SK-N-MC (cell line): ENCODE measurements at places on chromosomes 1 and 21.

DNA sequence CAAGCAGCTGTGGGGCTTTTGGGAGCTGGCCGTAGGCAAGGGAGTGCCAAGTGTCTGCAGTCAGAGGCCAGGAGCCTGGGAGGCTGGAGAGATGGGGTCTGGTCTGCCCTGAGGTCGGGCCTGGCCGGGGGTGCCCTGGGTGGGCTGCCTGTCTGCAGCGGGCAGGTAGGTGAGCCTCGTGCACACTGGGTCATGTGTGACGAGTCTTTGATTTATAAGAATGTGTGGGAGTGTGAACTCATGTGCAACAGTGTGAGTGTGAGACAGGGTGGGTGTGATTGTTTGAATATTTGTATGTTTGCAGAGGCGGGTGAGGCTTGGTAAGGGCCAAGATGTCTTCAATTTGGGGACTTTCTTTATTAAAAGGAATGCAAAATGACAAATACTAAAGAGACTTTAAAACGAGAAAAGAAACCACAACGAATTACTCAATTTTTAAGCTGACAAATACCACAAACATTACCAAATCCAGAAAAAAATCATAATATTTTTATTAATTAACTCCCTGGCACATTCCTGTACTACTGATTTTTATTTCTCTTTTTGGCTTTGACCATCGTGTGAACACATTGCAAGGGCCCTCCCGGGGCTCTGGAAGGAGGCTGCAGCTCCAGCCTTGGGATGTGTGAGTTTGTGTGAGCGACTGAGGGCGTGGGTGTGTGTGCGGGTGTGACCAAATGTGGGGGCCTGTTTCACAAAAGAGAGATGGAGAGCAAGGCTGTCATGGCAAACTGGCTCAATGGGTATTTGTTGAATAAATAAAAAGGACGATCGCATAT lies 110.3 kb upstream of the WNT4 start:
- DNase-seq, result no peak

DNA sequence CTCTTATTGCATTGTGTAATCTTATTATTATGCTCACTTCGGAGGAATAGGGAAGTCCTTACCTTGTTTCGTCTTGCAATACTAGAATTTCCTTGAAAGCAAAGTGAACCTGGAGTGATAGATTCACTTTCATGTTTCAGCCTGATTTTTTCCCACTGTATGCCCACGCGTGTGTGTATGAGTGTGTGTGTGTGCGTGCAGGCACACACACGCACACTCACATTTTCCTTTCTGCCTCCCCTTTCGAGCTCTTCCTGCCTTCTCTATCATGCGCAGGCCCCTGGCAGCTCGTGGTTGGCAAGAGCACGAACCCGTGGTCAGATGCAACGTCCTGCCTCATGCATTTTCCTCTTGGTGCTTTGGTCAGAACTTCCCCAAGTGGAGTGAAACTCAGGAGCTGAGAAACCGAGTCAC lies at the start of gene GCSAML:
TSS of gene GCSAML (plus strand) at position 366 of the 414 bp plus-strand sequence. CDS start 58 bp downstream, outside the sequence.
- no peak for DNase-seq

DNA sequence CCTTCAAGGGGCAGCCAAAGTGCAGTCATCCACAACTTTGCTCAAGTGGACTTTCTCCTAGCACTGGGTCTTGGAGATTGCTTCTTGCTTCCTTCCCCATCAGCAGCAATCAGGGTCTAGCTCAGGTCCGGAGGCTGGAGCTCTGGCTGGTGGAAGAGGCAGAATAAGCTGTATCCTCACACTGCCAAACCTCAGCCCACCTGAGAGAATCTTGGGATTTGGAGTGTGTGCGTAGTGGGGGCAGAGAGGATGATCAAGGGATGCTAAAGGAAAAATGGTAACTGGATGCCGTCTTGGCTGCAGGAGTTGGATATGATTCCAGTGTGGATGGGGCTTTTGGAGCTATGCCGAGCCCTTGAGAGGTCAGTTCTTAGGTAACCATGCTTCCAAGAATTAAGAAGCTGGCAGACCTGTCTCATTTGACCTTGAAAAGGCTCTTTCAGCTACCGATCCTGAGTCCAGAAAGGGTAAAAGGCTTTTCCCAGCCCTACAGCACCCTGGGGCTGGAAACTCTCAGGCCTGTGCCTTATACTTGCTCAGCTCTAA lies 4.5 kb upstream of the NFASC start:
- no peak for DNase-seq

DNA sequence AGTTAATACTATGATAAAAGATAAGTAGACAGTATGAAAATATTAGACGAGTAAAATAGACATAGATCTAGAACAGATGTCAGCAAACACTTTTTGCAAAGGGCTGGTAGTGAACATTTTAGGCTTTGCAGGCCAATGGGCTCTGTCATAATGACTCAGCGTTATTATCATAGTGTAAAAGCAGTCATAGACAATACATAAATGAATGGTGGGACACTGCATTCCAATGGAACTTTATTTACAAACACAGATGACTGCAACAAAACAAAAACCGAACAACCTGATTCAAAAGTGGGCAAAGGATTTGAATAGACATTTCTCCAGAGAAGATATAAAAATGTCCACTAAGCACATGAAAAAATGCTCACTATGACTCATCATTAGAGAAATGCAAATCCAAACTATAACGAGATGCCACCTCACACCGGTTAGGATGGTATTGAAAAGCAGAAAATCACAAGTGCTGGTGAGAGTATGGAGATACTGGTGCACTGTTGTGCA lies 7.3 kb downstream of the GSTM5 start:
- no peak for DNase-seq

DNA sequence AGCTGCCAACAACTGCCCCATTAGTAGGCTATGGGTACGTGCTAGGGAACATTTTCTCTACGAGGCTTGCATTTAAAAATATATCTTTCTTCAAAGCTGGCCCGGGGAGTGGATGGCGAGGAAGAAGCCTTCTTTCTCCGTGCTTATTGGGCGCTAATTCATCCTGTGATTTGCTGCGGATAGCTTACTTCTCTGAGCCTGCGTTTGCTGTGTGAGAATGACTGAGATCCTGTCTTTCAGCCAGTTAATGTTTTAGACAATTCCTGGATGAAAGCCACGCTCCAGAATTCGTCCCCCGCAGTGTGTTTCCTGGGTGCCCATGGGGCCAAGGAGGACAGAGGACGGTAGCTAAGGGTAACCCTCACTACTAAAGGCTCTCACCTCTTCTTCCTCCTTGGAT lies 57.8 kb upstream of the TARBP1 start:
- no peak for DNase-seq

GRCh38 chr1:162178432-162178831 lies 108.9 kb downstream of the NOS1AP start:
- no peak for DNase-seq

GRCh38 chr1:161072751-161073449 lies 3.2 kb upstream of the ARHGAP30 start:
- DNase-seq, result no peak

- no peak for DNase-seq
These were observed 27.3 kb upstream of the ZNF496 start for GRCh38 chr1:247358920-247359319.

DNA sequence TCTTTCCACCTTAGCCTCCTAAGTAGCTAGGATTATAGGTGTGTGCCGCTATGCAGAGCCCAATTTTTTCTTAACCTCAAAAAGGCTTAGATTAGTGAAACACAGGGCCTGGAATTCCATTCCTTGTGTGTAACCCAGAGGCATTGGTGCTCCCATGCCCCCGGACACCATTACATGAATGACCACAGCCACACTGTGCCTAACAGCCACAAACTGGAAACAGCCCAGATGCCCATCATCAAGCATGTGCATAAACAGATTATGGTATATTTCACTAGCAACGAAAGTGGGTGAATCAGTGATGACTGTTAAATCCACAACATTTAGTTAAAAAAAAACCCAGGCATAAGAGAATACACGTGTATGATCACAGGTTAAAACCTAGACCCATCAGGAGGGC lies 24.4 kb downstream of the ADAM30 start:
- no peak for DNase-seq

- DNase-seq, result no peak
These were observed 527 bp downstream of the MACO1 start for GRCh38 chr1:25430967-25431881.

DNA sequence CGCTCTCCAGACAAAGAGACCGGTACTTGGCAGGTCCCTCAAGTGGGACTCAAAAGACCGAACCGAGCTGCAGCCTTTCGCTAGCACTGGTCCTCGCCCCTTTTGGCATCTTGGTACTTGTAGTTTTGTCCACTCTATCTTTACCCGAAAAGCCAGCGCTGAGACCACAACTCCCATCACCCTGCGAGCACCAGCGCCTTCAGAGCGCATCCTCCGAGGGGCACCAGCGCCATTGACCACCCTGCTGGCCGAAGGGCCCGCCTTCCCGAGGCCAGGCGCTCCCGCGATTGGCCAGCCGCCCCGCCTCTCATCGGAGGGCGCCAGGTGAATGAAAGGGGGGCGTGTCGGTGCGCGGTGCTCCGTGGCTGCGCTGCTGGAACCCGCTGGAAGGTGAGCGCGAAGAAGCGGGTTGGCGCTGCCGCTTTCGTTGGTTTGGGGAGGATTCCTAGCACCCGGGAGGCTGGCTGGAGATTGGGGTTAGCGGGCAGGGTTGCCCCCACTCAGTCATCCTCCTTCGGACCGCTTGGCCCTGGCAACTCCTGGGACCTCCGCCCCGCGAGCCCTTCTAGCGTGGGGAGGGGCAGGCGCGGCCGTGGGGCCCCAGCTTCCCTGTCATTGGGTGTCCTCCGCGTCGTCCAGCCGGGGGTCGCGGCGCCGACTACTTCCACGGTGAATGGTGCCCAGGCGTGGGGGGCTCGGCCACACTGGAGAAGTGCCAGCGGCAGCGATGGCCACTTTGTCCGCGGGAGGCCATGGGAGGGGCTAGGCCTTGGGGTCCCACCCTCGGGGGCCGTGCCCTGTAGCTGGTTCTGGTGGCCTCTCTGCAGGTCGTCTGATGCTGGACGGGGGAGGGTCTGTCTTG lies at the start of gene ZBTB8B:
TSS of gene ZBTB8B (plus strand) at position 357 of the 862 bp plus-strand sequence. CDS start 5,553 bp downstream, outside the sequence.
- DNase-seq, result no peak

DNA sequence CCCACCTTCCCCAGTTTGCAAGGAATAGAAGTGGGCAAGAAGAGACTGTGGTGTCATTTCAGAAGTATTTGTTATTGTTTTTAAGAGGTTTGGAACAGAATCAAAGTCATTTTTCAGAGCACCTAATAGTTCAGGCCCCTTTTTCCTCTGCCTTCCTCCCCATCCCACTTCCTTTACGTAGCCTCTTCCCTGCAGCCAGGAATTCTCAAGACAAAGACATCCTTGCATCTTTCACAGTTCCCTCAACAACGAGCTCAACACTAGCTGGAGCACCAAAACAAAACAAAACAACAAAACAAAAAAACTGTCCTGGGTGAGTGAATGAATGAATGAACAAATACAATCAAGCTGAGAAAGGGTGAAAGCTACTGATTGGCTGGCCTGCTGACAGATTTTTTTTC lies 7.0 kb downstream of the PALMD start:
- no peak for DNase-seq

DNA sequence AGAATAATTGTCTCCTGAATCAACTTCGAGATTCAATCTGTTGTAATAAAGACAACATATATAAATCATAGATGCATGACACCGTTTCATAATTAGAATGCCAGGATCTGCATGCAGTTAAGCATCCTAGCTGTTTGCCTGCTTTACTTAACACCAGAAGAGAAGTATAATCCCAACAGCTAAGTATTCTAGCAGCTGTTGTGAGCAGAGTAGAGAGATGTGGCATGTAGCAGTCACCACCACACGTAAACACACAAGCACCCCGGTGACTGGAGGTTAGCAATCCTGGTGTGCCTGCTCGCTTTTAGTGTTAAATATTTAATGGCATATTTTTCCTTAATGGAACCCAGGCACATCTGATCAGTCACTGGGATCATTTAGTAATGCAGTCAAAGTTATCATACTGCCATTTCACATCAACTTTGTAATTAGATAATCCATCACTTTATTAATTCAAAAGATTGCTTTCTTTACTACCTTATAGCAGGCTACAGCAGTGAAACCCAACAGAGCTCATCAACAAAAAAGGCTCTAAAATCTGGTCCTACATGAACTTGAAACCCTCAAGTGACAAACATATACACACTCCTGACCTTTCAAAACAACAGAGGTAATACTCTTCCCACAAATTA lies 187.9 kb downstream of the SMYD3 start:
- DNase-seq, result no peak
